NK-92 treated with Interleukin-12 subunit alpha and Interleukin-12 subunit beta, amount 100 ng/mL, for 24 hours (cell line): ENCODE measurements at places on chromosomes 4 and X.

- no peak for DNase-seq
Observed at GRCh38 chrX:144637731-144638130, 609.6 kb upstream of the SPANXN1 start.

DNA sequence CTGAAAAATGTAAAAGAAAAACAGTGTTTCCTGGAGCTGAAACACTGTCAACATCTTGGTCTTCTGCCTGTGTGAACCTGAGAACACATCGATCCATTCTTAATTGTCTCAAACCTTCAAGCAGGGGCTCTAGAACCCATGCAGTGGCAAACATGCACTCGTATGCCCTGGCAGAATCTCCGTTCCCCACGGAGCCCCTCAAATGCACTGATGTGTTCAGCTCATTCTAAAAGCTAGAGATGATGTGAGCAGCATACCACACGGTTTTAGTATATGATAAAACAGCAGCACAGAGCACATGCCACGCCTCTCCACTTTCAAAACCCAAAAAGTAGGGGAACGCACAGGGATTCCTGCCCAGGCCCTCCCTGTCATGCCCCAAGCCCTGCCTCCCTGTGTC lies 44.9 kb downstream of the ZFYVE28 start:
- DNase-seq = no peak

GRCh38 chr4:60805500-60806313 lies 394.4 kb upstream of the ADGRL3 start:
- DNase-seq = no peak

DNA sequence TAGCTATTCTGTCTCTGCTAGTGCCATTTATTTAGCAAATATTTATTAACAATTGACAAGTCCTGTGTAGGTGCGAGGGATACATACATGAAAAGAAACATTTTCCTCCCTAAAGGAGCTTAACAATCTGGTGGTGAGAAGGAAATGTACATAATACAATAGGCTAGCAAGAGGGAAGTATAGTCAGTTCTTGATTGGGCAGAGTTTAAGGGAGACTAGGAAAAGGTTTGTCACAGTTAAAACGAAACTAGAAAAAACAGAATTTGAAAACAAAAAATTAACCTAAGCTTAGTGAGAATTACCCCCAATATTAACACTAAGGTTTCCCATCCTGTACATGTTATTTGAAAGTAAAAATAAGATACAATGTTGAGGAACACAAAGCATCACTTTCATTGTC lies 8.6 kb upstream of the MAML3 start:
- DNase-seq = no peak

DNA sequence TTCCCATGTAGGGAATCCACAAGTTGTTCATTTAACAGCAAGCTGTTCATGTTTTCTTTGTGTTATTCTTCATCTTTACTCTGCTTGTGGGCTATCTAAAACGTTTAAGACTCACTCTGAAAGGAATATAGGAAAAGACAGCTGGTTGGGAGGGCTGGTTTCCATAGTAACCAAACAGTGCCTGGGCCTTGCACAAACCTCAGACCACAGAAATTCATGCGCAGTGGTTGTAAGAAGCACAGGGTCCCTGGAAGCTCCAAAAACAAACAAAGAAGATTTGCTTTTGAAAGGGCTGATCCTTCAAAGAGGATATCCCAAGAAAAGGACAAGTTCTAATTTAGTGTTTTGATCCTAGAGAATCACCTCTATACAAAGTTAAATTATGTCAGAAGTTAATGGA lies 7.8 kb downstream of the SERTM2 start:
- no peak for DNase-seq

DNA sequence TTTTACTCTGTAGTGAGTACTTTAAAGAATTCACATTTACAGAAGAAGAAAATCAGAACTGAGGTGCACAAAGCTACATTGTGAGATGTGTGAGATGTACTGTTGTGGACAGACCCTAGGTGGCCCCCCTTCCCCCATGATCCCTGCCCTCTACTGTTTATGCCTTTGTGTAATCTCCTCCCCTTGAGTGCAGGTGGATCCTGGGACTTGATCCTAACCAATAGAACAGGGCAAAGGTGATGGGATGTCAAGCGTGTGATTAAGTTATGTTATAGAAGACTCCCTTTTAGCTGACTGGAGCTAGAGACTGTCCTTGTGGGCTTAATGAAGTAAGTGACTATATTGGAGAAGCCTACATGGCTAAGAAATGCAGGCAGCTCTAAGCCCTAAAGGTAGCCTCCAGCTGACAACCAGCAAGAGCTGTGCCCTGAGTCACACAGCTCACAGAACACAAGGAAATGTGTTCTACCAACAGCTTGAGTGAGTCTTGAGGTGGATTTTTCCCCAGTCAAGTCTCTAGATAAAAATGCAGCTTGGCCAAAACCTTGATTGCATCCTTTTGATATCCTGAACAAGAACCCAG lies 225.2 kb upstream of the LEF1 start:
- DNase-seq = no peak

DNA sequence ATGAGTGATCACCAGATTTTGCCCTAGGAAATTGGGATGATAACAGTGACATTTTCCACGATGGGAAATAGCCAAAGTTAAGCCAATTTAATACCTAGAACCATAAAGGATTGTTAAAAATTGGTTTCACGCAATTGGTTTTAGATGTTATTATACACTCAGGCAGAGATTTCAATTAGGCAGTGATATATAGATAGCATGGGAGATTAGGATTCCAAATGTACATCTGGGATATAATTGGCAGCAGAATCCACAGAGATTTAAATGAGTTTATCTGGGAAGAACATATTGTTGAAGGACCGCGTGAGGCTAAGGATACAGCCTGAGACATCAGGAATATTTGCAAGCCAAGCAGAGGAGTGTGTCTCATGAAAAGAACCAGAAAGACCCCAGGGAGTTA lies 351.6 kb downstream of the GPM6A start:
- DNase-seq = no peak

GRCh38 chrX:130395341-130395740 lies 6.4 kb upstream of the RBMX2 start:
- no peak for DNase-seq

- no peak for DNase-seq
Observed at GRCh38 chr4:68655764-68656444, 14.5 kb downstream of the UGT2B15 start.

GRCh38 chrX:151510203-151510602 lies 53.3 kb upstream of the PASD1 start:
- DNase-seq = no peak

- no peak for DNase-seq
Observed at GRCh38 chrX:132364313-132364712, 124.5 kb downstream of the MBNL3 start.

DNA sequence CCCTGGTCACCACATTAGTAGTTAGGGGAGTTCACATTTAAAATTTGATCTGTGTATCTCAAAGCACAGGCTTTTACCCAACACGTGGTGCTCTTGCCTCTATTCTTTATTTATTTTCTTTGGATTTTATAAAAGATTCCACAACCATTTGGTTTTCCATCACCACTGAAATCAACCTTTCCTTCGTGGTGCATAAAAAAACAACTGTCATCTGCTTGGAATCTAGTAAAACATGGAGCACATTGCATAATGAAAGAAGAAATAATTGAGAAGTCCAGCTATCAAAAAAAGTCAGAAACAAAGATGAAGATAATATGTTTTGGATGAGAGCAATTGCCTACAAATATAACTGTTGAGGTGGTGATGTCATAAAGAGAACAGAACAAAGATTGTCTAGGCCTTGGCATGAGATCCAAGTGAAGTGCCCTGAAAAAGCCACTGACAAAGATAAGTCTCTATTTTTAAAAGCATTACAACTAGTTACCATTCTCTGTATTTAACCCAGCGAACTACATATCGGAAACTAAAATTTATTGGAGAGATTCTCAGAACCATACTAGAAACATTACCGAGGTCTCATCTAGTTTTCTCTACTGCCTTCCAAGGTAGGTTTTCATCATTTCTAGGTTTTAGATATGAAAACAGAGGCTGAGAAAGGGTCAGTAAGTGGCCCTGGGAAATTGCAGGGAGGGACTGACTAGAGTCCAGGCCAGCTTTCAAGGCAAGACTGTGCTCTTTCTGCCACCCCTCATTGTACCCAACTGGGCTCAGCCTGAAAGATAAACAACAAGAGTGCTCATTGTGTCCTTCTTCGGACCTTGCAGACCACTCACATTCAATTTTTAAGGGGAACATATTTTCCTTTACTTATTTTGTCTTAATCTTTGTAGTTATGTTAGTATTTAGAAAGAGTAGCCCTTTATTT lies 127.3 kb downstream of the MAD2L1 start:
- no peak for DNase-seq

GRCh38 chr4:147247579-147247978 lies 233.3 kb upstream of the EDNRA start:
- no peak for DNase-seq

DNA sequence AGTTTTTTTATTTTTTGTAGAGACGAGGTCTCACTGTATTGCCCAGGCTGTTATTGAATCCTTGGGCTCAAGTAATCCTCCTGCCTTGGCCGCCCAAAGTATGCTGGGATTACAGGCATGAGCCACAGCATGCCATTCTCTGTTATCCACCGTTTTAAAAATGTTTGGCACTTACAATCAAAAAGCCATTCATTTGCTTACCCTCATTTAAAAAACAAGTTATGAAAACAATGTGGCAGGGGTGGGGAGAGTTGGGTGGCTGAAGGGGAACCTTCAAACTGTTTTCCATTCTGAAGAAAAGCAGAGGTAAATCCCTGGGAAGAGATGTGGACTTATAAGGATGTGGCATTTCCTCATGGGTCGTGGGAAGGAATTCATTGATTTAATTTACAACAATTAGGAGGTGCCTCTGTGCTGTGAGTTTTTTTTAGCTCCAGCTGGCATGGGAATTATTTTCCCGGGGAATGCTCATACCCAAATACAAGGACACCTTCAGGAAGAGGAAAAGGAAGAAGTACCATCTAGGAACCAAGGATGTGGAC lies 103.5 kb downstream of the MID1 start:
- DNase-seq = no peak

DNA sequence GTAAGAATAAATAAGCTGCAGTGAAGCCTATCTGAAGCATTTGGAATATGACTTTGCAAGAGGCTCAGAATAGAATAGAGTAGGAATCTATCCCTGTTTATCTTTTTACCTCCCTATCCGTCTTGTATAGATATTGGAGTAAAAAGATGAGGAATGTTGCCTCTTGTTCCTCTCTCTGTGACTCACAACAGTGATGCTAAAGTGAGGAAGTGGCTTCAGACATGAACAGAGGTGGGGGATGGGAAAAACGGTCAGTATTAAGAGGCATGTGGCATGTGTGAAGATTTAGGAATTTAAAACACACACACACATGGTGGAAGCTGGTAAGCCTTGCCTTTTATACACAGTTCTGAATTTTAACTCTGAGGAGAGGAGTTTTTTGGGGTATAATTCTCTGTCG lies 3.8 kb upstream of the DCAF4L1 start:
- DNase-seq = no peak

- DNase-seq = no peak
Observed at GRCh38 chrX:40816906-40817305, 81.6 kb upstream of the MED14 start.

GRCh38 chrX:74446876-74447275 lies 25.6 kb downstream of the SLC16A2 start:
- no peak for DNase-seq
